Panc1 (cell line): ENCODE measurements at places on chromosomes 3 and 15.

- no peak for DNase-seq
Observed at GRCh38 chr3:139737682-139738361, 60.0 kb upstream of the NMNAT3 start.

- no peak for DNase-seq
Observed at GRCh38 chr3:129703913-129704312, 97.4 kb upstream of the PLXND1 start.

GRCh38 chr15:74202452-74203401 is at the start of gene STRA6:
STRA6 (minus strand) TSS chr15:74202787; CDS start chr15:74202267, 520 bp downstream.
- no peak for DNase-seq

DNA sequence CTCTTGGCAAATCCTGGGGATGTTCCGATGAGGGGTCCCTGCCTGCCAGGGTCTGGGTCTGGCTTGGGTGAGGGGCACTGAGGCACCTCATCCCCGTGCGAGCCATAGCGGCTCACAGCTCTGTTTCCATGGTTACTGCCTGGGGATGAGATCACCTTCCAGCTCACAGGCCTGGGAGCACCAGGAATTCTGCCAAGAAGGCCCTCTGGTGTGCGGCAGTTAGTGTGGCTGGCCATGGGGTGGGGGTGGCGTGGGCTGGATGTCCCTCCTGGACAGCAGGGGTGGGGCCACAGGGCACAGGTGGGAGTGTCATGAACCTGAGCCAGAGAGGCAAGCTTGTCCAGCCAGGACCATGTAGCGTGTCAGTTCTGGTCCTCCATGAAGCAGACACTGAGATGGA is 22.1 kb upstream of the PRR23E start:
- DNase-seq, result no peak

GRCh38 chr15:59958288-59958687 is 45.8 kb upstream of the FOXB1 start:
- DNase-seq, result no peak

DNA sequence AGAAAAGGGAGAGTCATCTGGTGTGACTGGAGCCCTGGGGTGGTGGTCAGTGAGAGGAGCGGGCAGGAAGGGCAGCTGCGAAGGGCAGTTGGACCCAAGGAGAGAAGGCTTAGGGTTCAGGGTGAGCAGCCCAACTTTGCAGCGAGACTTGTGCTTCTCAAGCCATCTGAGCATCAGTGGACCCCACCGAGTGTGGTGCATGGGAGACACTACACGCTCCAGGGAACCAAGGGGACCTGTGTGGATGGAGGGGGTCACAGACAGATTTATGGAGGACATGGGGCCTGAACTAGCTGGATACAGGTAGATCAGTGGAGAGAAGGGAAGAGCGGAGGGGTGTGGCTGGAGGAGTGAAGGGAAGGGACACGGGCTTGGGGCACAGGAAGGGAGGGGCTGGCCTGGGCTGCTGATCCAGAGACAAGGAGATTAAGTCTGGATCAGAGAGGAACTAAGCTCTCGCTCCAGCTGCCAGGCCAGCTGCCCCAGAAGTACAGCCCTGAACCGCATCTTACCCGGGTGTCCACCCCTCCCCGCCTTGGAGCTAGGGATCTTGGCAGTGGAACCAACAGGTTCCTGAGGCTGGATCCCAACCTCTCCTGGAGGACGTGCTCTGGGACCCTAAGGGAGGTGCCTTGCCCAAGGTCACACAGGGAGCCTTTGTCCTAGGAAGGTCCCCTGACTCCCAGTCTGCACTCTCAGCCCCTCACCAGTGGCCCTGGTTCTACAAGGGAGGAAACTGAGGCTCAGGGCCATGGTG is 120.5 kb downstream of the CORO2B start:
- no peak for DNase-seq

DNA sequence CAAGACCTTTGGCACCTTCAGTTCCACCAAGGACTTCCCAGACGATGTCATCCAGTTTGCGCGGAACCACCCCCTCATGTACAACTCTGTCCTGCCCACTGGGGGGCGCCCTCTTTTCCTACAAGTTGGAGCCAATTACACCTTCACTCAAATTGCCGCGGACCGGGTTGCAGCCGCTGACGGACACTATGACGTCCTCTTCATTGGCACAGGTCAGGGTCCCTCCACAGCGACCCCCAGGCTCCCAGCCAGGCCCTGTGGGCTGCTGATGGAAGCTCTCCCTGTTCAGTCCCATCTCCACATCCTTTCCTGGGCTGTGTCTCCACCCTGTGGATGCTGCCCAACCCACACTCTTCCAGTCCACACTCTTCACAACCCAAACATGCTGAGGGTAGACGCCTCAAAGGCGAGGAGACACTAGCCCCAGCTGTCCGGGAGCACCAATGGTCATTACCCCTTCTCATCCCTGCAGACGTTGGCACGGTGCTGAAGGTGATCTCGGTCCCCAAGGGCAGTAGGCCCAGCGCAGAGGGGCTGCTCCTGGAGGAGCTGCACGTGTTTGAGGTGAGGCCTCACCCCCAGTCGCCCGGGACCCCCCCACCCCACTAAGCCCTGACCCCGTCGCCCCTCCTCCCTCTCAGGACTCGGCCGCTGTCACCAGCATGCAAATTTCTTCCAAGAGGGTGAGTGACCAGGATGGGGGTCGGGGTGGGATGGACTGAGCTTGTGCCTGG is 4.3 kb upstream of the LSMEM2 start:
- DNase-seq, result peak; percentile 36

GRCh38 chr15:76330080-76330680 is 6.4 kb upstream of the ISL2 start:
- no peak for DNase-seq

DNA sequence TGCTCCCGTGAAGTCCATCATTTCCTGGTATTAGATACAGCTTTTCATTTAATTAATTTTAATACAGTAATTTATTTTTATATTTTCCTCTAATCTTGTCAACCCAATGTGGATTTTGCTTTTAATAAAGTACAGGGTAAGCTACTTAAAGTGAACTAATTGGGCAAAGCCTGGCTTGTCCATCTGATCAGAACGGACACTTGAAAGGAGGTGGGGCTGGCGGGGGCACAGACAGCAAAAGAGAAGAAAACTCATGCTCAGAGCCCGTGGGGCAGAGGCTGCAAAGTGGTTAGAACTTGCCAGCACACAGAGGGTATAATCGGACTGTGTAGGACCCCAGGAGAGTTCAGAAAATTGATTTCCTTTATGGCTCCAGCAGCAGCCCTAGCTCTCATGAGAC is 443.1 kb upstream of the MDFIC2 start:
- no peak for DNase-seq

DNA sequence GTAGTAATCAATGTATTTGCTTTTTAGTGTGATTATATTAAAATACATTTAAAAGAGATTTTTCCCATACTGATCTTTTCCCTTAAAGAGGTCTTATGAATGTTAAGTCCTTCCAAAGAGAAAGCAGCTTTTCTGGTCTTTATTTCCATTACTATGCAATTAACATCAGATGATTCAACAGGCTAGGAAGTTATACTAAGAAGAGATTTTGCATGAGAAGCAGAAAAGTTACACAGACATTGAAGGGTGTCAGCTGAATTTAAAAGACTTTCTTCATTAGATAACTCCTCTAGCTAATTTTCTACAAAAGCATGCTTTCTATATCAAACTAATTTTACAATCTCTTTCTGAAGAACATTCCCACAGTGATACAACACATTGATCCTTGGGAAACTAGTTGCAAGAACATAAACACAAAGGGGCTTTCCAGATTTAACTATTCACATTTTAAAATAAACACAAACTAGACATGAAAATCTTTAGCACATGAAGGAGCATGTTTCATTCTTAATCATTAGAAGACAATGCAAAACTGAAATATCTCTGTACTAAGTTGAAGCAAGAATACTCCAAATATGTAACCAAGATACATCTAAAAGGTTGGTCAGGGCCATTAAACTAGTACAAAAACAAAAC is 965.8 kb downstream of the ROBO1 start:
- DNase-seq, result no peak

DNA sequence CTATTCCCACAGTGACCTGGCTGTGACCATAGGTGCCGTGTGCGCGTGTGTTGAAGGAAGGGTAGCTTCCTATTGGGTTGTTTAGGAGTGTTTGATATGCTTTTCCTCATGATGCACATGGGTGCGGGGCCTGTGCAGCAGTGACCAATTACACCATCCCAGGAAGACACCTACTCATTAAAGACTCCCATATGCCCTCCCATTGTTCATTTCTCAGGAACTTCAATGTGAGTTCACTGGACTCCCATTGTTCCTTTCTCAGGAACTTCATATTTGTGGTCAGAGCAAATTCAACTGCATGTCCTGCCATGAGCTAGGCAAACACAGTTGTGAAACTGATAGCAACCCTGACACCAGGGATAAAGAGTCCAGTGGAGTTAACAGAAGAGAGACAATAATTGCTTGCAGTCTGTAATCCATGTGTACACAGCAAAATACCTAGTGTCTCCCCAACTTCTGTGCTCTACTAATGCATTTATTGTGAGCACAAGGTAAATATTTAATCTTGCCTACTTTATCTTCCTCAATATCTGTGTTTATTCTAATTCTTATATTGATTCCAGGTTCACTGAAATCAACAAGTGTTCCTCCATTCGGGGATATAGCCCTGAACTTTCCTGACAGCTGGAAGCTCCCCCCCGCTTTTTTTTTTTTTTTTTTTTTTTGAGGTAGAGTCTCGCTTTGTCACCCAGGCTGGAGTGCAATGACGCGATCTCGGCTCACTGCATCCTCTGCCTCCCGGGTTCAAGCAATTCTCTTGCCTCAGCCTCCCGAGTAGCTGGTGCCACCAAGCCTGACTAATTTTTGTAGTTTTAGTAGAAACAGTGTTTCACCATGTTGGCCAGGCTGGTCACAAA is 57.5 kb upstream of the GCNT3 start:
- DNase-seq, result no peak

DNA sequence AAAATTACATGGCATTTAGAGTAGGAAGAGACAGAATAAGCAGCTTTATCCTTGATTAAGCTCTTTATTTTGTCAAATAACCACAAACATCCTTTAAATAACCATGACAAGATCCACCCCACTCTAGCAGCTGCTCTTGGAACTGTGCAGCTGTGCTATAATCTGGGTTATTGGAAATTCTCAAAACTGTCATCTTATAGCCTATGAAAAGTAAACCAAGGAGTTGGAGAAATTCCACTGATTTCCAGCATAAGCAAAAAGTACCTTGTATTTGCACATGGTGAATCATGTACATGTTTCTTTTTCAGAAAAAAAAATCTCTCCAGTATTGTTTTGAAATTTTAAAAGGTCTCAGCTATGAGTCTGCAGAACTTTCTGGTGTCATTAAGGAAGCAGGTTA is 88.8 kb upstream of the ABI3BP start:
- no peak for DNase-seq

DNA sequence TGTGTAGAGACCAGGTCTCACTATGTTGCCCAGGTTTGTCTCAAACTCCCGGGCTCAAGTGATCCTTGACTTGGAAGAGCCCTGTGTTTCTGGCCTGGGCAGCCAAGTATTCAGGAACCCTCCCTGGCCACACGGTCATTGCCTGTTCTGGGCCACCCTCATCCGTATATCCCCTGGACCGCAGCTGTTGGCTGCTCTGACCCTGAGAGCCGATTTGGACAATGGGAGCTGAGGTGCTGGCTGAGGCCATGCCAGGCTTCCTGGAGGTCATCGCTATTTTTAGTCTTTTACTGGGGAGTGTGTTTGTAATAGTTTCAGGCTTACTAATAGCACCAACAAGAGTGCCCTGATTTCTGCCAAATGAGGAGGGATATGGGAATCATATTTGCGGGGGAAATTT is 60.7 kb downstream of the ADAMTS7 start:
- no peak for DNase-seq

DNA sequence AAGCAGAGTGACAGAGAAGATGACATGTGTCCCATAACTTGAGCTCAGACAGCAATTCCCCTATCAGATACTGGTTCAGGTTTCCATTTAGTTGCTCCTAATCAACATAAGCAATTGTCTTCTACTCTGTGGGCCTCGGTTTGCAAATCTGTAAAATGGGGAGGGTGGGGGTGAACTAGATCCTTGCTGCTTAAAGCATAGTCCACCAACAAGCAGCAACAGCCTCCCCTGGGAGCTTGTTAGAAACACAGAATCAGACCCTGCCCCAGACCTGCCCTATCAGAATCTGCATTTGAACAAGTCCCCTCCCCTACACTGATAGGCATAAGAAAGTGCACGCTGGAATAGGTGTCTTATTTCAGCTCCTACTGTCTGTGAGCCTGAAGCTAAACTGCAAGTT is 87.8 kb downstream of the CEMIP start:
- no peak for DNase-seq

- no peak for DNase-seq
Observed at GRCh38 chr15:82969353-82969752, 16.7 kb upstream of the RAMAC start.

- no peak for DNase-seq
Observed at GRCh38 chr3:111617912-111618601, 22.9 kb upstream of the ZBED2 start.

- no peak for DNase-seq
Observed at GRCh38 chr3:72160351-72160750, 375.4 kb upstream of the PROK2 start.

GRCh38 chr15:60798821-60799220 is 319.9 kb upstream of the ICE2 start:
- DNase-seq, result no peak

DNA sequence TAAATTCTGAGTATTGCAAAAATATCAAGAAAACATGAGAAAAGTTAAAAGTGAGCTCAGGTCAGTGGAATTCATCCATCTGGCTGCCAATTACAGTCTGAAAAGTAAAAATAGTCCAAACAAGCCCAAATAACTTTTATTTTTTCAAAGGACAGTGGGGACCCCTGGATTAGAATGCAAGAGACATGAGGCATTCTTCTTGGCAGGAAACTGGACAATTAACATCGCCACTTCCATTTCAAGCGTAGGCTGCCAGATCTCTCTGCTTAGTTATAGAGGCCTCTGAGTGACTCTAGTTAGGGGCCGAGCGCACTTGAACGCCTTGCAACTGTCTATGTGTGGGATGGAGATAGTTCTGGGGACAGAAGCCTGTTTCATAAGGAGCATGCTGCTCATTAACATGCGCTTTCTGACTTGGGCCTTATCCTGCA is 189.1 kb downstream of the GHSR start:
- no peak for DNase-seq

- no peak for DNase-seq
Observed at GRCh38 chr15:31485431-31485830, 158.8 kb downstream of the KLF13 start.

GRCh38 chr3:97187771-97188170 is 373.4 kb downstream of the EPHA6 start:
- DNase-seq, result no peak

GRCh38 chr3:140906785-140907184 is 34.9 kb upstream of the SLC25A36 start:
- no peak for DNase-seq

- DNase-seq, result no peak
Observed at GRCh38 chr3:101870138-101870537, 20.8 kb downstream of the NFKBIZ start.
